Activated T-cell treated with anti-CD3 and anti-CD28 coated beads, Interleukin-2, amount 50 U/mL, for 72 hours (primary cell): ENCODE measurements at places on chromosomes 7 and 10. TPM values are rescaled to one million over a fixed set of nuclear protein-coding genes. Genes with fewer than 3 reads are reported as not detected.

PHYH gene
- total RNA-seq = 14.1 TPM

GRCh38 chr10:91864099-91864498, 45.2 kb downstream of the FGFBP3 start:
- H3K27ac ChIP-seq = no peak overlapping the region
- H3K27me3 ChIP-seq = no peaks in the 10 kb centered on the region
- H3K36me3 ChIP-seq = peaks cover 8% of the 10 kb centered on the region

GRCh38 chr7:56040730-56041129, 10.5 kb downstream of the PSPH start:
- no peaks in the 10 kb centered on the region for H3K36me3 ChIP-seq
- H3K4me1 ChIP-seq = no peaks in the 10 kb centered on the region
- H3K27me3 ChIP-seq = no peaks in the 10 kb centered on the region
- DNase-seq = no peak
- no peak overlapping the region for H3K27ac ChIP-seq

HDAC9 gene
- total RNA-seq = 0.55 TPM

GRCh38 chr10:108852211-108852610, 1071.1 kb downstream of the XPNPEP1 start:
- H3K36me3 ChIP-seq = no peaks in the 10 kb centered on the region
- H3K27ac ChIP-seq = no peak overlapping the region
- H3K27me3 ChIP-seq = no peaks in the 10 kb centered on the region
- DNase-seq = no peak
- H3K4me3 ChIP-seq = no peak overlapping the region
